Hematopoietic multipotent progenitor cell treated with erythropoietin and hydrocortisone succinate and interleukin-3 and kit ligand, for 15 days (in vitro differentiated cells): ENCODE measurements at places on chromosomes 3 and 15.
A peak's percentile ranks its signal among the peaks of the same experiment; 100 is the strongest.

DNA sequence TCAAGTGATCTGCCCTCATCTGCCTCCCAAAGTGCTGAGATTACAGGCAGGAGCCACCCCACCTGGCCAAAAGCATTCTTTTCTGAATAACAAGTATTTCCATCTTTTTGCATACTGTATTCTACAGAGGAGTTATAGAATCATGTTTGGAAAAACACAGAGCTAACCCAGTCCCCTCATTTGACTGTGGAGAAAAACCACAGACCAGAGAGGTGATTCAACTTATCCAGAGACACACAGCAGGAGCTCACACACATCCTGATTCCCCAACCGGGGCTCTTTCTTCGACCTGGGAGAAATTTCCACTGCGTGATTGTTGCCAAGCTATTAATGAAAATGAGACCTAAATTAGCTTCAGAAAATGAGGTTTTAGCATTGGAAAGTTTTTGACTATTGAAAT lies 176.1 kb upstream of the TLE3 start:
- no peak for DNase-seq

DNA sequence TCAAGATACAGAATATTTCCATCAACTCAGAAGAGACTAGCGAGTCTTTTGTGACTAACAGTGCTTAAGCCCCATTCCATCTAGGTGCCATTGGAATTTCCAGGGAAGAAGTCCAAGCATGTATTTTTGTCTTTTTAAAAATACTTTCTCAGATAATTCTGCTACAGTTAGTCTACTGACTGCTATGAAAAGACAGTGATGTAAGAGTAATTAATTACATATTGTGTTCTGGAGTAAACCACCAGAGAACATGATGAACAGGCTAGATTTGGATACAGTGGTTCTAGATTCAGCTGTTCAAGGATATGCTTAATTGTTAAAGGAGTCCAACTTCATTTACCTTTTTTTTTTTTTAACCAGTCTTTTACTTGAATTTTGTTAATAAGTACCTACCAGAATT lies 34.8 kb upstream of the PAK6 start:
- no peak for DNase-seq

- DNase-seq = no peak
Observed at GRCh38 chr3:54790051-54790450, 137.8 kb downstream of the LRTM1 start.

- DNase-seq = peak; percentile 53
Observed at GRCh38 chr15:80455668-80456442, 51.7 kb downstream of the ARNT2 start.

- no peak for DNase-seq
Observed at GRCh38 chr3:46849045-46849631, 14.1 kb downstream of the MYL3 start.

DNA sequence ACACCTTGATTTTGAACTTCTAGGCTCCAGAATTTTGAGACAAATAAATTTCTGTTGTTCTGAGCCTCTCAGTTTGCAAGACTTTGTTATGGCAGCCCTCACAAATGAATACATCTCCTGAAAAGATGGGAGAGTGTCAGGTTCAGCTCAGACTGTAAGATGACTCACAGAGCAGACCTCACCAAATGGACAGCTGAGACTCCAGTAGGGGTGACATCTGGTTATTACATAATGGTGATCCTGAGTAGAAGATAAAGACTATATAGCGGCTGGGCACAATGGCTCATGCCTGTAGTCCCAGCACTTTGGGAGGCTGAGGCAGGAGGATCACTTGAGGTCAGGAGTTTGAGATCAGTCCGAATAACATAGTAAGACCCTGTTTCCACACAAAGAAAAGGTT lies 26.2 kb upstream of the MTMR14 start:
- DNase-seq = no peak

- peak; percentile 33 for DNase-seq
Observed at GRCh38 chr3:19348941-19349564, 200.7 kb downstream of the KCNH8 start.

DNA sequence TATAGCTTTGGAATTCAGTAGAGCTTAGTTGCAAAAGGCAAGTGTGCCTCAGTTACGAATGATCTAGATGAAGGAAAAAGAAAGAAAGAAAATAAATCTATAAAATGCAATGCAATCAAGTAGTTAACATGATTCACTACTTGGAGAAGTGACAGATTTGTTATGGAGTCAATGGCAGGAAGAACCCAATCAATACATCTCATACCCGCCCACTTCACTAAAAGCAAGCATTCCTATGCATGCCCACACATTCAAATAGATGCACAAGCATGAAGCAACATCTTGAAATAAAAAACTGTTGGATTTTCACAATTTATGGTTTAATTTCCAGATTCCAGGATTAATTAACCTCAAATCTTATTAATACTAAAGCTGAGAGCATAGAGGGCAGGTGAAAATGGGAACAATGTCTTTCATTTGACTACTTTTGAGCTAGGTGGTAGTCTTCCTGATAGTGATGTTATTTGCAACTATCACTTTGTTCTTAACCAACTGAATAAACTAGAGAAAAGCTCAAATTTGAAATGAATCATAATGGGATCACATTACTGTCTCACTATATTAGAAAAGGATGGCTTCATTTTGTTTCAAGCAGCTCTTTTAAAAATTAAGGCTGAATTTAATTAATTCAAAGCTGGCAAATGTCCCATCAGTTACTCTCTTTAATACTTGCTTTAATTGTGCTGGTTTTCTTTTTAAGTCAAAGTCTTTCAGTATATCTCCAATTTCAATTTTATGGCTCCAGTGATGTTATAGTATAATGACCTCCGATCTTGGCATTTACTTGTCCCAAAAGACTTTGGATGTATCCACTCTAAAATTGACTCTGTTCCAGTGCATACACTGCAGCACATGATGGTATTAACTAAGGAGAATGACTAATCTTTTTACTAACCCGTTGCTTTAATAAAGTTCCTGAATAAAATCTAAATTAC lies 46.7 kb upstream of the CCDC50 start:
- no peak for DNase-seq

- no peak for DNase-seq
Observed at GRCh38 chr15:33243393-33243792, 48.9 kb upstream of the FMN1 start.

DNA sequence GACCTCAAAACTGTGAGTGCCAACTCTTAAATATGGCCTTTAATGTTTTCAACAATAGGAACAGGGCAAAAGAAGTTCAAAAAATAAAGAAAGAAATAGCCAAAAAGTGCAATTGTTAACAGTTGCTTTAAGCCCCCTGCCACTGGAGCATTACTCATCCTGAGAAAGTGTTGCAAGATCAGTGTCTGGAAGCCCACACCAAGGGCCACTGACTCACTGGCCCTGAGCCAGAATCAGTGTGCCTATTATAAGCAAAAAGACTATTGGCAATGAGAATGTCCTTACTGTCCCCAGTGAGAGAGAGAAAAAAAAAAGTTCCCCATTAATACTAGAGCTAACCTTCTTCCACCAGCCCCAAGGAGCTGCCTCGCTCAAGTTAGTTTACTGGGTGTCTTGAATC lies 480.1 kb upstream of the ZNF385D start:
- no peak for DNase-seq

DNA sequence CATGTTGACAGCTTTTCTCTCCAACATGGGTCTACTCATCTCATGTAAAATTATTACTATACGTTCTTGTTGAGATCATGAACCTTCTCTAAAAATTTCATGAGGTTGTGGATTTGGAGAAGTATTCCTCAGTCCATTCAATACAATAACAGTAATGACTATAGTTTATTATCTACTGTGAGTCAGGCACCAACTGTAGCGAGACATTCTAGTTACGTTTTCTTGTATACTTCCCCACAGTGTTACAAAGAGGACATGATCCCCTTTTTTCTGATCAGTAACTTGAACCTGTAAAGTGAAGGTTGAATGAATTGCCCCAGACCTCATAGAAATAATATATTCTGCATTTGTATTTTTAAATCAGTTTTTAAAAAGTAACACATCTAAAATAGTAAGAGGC lies 76.4 kb downstream of the AKAP13 start:
- no peak for DNase-seq

DNA sequence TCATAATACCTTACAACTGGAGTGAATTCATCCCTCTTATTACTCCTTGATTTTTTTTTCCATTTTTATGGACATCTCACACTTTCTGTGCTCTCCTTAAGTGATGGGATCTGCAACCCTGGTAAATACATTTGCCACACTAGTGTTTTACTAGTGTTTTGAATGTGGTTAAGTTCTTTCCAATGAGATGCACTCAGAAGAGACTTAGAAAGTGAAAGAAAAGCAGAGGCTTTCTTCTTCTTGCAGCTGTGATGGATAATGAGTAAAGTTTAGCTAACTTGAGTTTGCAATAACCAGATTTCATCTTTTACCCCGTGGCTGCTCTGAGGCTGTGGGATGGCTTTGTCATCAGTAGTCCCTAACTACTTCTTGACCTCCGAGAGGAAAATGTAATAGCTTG lies 1248.4 kb downstream of the NSUN3 start:
- no peak for DNase-seq

GRCh38 chr3:38957296-38957695 lies 94.4 kb downstream of the SCN11A start:
- DNase-seq = no peak

GRCh38 chr15:42020713-42021273 lies at the start of gene PLA2G4E:
PLA2G4E (minus strand) TSS chr15:42021042; CDS start chr15:42021030, 12 bp downstream.
- no peak for DNase-seq

- no peak for DNase-seq
Observed at GRCh38 chr3:23113455-23114171, 89.5 kb upstream of the UBE2E2 start.

GRCh38 chr3:14832975-14833722 lies 14.4 kb downstream of the FGD5 start:
- DNase-seq = no peak

DNA sequence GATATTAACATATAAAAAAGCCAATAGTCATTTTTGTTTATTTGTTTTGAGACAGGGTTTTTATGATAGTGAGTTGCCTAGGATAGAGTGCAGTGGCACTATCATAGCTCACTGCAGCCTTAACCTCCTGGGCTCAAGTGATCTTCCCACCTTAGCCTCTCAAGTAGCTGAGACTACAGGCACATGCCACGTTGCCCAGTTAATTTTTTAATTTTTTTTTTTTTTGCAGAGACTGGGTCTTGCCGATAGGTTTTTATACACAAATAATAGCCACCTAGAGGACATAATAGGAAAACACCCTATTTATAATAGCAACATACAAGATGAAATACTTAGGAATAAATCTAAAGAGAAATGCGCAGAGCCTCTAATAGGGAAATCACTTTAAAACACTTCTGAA lies 13.3 kb downstream of the EIF3J start:
- DNase-seq = peak; percentile 57

DNA sequence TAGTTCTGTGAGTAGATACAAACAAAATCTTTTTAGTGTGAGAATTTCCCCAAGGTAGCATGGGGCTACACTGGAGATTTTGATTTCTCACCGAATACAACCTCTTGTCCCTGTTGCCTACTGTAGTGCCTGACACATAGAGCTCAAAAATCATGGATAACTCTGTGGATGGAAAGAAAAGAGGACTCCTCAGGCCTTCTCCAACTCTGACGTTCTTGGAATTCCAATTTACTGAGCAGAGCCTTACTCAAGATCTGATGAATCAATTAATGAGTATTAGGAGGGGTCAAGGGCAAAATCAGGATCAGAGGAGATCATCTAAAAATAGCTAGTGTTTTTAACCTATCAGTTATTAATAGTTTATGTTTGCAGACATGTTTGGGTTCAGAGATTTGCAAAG lies 46.7 kb upstream of the PYDC2 start:
- no peak for DNase-seq

DNA sequence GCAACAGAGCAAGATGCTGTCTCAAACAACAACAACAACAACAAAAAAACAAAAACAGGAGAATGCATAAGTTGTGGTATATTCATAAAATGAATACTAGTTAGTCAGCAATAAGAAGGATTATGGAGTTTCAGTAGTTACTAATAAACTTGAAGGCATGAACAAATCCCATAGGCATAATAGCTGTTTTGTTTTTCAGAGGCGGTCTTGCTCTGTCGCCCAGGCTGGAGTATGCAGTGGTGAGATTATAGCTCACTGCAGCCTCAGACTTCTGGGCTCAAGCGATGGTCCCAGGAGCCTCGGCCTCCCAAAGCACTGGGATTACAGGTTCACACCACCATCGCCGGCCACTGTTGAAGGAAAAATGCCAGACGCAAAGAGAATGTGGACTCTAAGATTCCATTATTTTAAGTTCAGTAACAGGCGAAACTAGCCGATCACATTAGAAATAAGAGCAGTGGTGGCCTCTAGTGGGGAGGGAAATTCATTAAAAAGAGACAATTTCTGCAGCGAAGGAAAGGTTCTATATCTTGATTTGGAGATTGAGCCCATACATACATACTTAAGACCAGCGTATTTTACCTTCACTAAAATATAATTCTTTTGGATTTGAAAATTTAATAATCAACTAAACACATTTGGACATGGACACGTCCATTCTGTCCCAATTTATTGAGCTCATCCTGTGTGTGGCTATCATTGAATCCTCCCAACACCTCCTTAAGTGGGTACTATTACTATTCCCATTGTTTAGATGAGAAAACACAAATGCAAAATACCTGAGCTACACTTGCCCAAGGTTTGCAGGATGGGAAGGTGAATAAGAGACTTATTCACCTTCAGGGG lies 27.4 kb upstream of the HDAC11 start:
- peak; percentile 78 for DNase-seq
